AG04449 (cell line): ENCODE measurements at places on chromosomes 7 and 10.

GRCh38 chr10:129339191-129339590, 127.8 kb upstream of the MGMT start:
- DNase-seq = no peak

DNA sequence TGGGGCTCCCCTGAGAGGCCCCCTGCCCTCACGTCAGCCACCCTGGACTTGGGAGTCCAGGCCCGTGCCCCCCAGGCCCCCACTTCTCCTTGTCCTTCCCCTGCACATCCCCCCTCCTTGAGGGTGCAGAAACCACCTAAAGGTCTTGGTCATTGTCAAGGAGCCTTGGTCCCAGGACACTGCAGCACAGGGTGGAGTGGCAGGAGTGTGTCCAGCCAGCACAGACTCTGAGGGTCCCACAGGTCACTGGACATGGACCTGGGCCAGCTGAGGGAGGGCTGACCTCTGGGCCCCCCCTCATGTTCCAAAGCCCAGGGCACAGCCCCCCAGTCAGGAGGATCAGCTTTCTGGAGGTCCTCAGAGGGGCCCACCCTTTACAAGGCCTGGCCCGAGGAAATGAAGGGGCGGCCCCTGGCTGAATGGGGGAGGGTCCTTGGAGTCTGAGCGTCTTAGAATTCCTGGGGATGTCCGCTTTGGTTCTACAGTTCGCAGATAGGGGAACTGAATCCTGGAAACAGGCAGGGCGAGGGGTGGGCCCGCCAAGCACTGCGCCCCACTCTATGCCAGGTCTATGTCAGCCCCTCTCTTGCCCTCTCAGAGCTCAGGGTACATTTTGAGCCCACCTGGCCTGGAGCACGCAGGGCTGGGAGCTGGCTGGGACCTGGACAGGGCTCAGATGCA, 54.0 kb downstream of the PWWP2B start:
- no peak for DNase-seq

DNA sequence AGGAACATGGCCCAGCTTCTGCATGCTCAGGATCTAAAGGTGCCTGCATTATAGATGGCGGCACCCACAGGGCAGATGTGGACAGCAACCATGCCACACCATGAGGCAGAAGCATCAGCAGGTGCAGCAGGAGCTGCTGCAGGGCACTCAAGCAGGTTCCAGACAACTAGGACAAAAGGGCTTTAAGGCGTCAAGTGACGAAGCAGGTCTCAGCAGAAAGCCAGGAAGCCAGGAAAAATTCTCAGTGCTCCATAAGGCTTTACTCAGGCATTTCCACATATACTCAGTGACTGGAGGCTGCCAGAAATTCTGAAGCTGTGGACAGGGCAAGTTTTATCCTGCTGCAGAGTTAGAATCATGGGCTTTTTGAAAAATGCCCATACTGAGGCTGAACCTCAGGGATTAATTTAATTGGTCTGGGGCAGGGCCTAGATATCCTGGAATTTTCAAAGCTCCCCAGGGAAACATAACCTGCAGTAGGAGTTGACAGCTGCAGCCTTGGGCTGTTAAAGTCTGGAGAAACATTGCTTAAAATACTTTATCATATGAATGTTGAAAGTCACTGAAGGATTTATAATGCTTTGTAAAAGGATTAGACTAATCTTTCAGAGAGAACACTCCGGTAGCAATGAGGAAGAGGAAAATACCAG, 68.1 kb upstream of the RNF148 start:
- DNase-seq = no peak

DNA sequence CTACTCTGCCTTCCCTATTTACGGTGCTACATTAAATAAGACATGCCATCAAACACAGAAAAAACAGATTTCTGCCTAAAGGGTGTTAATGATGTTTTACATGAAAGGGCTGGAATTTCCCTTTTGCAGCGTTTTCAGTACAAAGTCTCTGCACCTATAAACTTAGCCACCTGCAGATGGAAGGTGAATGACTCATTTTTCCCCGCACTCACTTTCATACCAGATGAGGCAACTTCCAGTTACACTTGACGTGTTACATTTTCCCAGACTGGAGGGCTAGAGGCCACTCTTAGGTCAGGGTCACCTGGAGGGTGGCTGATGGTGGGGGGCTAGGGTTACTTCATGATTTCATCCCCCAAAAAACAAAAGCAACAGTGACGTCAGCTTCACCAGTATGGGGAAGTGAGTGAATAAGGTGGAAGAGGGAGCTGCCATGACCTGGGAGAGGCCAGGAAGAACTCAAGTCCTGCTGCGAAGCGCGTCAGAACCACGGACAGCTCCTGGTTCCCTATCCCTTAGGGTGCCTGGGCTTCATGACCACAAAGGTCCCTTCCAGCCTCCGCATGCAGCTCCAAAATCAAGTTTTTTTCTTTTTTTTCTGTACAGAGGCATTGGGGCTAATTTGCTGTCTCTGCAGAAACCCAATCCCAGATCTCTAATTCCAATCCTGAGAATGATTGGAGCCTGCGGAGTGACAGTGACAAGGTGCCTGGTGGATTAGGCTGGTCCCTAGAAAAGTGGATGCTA, 94.0 kb downstream of the ADARB2 start:
- DNase-seq = no peak

- DNase-seq = peak; percentile 52
Observed at GRCh38 chr10:133329491-133330202, 7.0 kb downstream of the CALY start.

GRCh38 chr10:76695069-76695468, 942.5 kb downstream of the KCNMA1 start:
- DNase-seq = no peak

- DNase-seq = no peak
Observed at GRCh38 chr10:13180788-13181187, 19.4 kb downstream of the MCM10 start.

GRCh38 chr10:112246-112645, 23.0 kb upstream of the ZMYND11 start:
- DNase-seq = no peak

DNA sequence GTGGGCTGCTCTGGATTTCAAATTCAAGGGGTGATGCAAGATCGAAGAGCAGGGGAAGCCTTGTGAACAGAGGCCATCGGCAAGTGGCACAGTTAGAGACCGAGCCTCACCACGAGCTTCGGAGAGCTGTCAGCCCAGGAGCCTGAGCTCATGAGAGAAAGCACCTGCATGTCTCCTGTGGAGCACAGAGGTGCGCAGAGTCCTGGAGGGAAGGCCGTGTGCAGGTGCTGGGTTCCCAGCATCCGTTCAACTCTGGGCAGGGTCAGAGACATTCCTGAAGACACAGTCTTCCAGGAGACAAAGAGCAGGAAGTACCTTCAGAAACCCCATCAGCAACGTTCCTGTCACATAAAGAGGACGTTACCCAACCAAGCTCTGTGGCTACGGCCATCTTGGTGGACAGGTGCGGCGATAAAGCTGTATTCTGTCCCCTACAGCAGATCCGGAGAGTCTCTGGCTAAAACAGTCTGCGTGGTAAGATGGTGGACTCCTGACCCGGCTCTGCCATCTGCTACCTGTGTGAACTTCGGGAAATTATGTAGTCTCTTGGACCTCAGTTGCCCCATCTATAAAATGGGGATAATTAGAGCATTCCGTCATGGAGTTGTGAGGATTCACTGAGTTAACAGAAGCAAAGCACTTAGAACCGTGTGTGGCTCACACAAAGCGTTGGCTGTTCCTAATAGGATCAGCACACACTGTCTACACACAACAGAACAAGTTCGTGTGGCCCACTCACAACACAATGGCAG, 40.6 kb downstream of the NOD1 start:
- DNase-seq = no peak
